ENCODE measurements at places on chromosomes 3 and 15.

DNA sequence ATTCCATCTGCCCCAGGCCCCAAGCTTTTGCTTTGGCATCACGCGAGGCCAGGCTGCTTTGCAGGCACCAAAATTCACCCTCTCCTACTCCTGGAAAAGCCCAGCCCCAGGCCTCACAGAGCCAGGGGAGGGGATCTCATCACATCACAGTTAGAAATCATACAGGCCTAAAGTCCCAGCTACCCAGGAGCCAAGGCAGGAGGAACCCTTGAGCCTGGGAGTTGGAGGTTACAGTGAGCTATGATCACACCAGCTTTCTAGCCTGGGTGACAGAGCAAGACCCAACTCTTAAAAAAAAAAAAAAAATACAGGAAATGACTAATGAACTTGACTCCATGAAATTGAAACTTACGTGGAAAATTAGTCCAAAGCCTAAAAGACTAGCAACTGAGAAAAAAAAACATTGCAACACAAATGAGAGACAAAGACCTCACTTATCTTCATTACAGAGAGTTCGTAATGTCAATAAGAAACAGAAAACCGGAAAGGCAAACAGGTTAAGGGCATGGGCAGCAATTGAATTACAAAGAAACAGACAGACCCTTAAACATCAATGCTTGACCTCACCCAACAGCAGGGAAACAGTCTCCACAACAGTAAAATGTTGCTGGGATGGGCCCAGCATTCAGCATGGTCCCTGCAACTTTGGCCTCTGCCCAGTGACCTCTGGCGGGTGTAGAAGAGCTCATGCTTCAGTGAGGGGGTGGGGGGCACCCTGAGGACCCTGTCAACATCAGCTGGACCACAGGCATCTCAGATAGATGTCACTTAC is 151.5 kb downstream of the LRRK1 start:
- DNase-seq: no peak

DNA sequence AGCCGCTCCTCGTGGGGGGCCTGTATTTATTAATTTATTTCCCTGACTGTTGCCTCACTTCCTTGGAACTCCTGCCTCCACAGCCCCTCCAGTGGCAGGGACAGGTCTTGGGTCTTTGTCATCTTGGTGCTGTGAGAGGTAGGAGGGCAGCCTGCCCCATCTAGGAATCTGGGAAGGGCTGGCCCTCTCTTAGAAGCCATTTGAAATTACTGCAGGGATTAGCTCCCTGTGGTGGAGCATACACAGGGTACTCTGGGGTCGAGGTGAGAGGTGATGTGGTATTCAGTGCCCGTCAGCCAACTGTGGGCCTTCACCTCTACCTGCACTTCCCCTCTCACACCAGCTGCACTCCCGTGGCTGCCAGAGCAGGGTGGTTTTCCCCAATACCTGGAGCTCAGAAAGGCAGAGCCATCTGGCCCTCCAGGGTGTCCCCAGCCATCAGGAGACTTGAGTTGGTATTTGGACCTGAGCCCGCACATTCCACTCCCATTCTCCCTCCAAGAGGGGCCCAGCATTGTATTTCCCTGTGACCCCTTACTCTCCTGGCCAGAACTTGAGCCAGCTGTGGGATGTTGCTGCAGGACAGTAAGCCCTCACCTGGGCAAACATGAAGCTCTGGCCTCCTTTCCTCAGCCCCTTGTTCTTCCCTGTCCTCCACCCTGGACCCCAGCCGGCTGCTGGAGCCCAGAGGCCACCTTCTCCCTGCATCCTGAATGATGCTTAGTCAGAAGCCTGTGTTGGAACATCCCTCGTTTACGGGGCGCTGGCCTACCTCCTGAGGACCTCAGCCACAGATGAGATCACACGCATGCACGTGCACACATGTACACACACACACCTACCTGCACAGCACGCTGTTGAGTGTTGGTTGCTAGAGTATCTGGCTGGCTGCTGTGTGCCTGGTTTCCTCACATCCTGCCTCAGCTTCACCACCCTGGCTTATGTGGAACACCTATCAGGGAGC is 2.0 kb upstream of the JMJD7 start:
- DNase-seq: no peak

DNA sequence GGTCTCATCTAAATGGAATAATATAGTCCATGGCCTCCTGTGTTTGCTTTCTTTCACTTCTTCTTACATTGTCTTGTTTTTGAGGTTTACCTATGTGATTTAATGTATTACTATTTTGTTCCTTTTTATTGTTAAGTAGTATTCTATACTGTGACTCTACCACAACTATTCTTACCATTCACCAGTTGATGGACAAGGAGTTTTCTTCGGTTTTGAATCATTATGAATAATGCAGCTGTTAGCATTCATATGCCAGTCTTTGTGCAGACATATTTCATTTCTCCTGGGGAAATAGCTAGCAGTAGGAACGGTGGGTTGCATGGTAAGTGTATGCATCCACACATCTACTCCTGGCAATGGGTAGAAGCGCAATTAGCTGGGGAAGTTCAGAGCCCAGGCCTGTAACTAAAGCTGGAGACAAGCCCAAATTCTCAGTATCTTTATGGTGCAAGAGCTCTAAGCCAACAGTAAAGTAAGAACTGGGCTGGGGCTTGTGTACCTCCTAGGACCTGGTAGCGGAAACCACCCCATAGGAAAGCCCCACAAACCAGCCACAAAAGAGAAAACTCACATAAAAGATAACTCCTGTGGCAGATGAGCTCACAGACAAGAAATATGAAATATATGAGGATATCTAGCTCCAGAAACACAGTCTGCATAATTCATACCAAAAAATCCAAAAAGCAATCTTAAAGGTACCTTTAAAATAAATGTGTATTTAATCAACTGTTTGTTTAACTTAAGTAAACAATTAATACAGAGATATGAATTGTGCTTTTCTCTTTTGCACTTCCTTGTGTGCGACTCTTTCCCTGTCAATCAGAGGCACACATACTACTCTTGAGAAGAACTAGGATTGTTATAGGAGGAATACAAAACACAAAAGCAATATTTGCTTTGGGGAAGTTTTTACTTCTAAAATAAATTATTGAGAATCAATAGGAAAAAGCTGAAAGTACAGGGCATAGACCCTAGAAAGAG is 2.7 kb upstream of the CSTA start:
- no peak for DNase-seq

GRCh38 chr15:69059557-69059943 is 45.1 kb downstream of the NOX5 start:
- no peak for DNase-seq

DNA sequence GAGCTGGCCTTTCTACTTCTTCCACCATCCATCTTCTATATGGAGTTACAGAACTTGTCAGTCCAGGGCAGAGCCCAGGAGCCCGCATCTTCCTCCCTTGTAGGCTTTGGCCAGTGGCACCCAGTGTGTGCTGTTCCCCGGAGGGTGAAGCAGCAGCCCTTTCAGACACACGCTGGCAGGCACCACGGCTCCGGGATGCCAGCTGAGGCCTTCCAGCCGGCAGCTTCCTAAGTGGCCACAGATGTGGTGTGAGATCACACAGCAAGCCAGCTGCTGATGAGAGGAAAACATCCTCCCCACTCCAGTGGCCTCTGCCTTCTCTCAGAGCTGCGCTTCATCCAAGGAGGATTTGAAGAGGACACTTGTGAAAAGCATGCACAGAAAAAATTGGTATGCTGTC is 24.1 kb downstream of the CRABP1 start:
- no peak for DNase-seq

GRCh38 chr3:23575697-23576096 is 230.1 kb upstream of the UBE2E1 start:
- no peak for DNase-seq

DNA sequence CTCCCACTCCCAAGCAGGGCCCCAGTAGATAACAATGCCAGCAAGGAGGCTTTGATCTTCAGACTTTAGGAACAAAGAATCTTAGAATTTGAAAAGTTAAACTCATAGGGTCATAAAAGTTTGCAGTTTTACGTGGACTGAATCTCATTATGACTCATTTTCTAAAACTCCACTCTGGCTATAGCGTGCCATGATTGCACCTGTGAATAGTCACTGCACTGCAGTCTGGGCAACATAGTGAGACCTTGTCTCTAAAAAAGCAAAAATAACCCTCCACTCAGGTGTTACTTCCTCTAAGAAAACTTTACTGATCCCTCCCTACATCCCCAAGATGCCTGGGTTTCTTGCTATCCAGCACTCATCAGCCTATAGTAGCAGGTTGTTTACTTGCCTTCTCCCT is 104.5 kb downstream of the IL20RB start:
- no peak for DNase-seq

GRCh38 chr3:129611446-129611800 is 4.9 kb upstream of the PLXND1 start:
- DNase-seq: no peak

GRCh38 chr3:161203485-161204098 is 17.5 kb upstream of the NMD3 start:
- no peak for DNase-seq

- DNase-seq: no peak
Measured at GRCh38 chr3:57298041-57298440, 5.6 kb upstream of the ASB14 start.

- DNase-seq: no peak
Measured at GRCh38 chr3:114401346-114401745, 107.5 kb downstream of the TIGIT start.

GRCh38 chr15:34282384-34282783 is 55.2 kb downstream of the SLC12A6 start:
- DNase-seq: no peak

GRCh38 chr3:109081746-109082510 is 36.0 kb downstream of the MORC1 start:
- no peak for DNase-seq

GRCh38 chr3:94115482-94115881 is 52.6 kb downstream of the NSUN3 start:
- DNase-seq: no peak

GRCh38 chr3:106813742-106814141 is 563.5 kb upstream of the CCDC54 start:
- no peak for DNase-seq

GRCh38 chr3:25583343-25583742 is 81.4 kb downstream of the TOP2B start:
- no peak for DNase-seq

DNA sequence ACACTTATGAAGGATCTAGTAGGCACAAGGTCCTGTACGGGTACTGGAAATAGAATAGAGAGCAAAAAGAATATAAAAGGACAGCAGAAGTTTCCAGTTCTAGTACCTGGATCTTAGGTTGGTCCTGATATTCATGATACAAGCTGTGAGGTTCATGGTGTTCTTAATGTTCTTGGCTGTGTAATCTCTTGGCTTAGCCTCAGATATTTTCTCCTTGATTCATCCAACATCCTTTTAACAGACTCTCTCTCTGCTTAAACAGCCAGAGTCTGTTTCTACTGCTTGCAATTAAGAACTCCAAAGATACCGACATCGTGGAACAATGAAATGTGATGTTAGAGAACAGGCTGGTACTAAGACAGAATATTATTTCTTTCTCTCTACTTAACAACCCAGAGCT is 49.9 kb downstream of the CNTN3 start:
- DNase-seq: no peak

- DNase-seq: no peak
Measured at GRCh38 chr15:75920079-75920478, 16.4 kb downstream of the FBXO22 start.

DNA sequence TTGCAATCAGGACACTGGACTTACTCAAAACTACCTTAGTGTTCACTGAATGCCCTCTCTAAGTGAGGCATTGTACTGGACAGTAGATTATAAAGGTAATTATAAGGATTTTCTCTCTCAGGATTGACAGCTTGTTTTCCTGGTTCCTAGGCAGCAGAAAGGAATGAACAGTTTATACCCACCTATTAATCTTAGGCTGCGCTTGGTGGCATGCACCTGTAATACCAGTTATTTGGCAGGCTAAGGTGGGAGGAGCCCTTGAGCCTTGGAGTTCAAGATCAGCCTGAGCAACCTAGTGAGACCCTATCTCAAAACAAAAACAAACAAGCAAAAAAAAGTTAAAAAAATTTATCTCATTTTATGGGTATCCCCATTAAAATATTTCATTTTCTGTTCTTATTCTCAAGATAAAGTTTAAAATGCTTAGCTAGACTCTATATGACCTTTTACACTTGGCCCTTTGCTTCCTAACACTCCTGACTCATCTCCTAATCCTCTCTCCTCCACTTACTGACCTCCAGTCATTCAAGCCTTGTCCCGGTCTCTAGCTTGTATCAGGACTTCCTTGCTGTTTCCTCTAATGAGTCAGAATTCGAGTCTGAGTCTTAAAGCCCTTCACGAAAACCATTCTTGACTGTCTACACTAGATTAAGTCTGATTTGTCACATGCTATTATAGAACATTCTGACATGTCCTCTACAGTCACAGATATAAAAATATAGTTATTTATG is 348.6 kb downstream of the NLGN1 start:
- no peak for DNase-seq

GRCh38 chr15:99002226-99002625 is 5.4 kb downstream of the PGPEP1L start:
- no peak for DNase-seq

DNA sequence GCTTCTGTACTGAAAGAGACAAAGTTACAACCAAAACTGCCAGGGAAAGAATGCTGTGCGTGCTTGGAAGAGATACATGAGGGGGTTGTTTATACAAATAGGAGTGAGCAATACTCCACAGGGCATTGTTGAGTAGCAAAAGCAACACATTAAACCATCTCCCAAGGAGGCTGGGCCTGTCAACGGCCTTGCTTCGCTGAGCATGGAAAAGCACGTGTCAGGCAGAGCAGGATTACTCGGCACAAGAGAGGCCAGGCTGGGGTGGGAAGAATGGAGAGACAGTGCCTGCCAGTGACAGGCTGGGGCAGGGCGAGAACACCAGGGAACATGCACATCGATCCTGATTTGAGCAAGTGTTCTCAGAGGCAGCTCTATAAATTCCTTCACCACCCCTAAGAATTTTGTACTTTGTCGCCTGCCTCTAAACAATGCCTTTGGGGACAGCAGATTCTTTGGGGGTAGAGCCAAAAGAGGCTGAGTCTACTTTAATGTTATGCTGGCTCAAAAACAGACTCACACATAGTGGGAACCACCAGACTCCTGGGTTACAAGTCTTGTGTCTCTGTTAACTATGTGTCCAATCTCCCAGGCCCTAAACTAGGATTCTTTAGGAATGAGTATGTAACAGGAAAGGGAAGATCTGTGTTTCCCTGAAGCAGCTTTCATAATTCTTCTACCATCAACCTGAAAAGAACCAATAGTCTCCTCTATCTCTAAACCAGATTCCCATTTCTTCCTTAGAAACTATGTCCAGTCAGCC is 67.2 kb downstream of the LIPC start:
- no peak for DNase-seq

DNA sequence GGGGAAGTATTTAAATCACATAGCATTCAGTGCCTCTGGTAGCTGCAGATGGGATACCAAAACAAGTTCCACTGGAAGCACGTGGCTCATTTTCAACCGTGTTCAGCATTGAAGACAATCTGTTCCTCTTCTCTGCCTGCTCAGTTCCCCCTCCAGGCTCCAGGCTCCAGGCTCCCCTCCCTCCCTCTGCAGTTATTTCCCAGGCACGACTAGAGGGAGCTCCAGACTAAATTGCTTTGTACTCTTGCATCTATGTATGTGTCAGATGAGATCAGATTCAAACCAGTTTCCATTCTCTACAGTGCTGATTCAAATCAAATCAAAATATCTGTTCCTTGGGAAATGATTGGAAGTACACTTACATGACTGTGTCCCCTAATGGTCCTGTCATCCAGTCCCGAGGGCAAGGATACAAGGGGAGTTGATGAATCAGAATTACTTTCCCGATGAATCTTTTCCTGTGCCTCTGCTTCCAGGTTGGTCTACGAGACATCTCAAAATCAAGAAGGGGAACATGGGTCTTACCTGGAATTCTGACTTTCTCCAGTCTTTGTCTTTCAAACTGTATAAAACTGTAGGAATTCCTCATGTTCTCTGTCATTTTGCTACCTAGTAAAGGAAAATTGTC is 600.5 kb downstream of the EDEM1 start:
- no peak for DNase-seq

Data from esophagus squamous epithelium (tissue), 5 donors.